ENCODE measurements at places on chromosomes 16 and 17. TPM values are rescaled to one million over a fixed set of nuclear protein-coding genes. Genes with fewer than 3 reads are reported as not detected.

Gene OMG
- polyA plus RNA-seq: 0.27 TPM

Gene FBXW10
- 0.13 TPM for polyA plus RNA-seq

Gene PDILT
- polyA plus RNA-seq: not detected

GRCh38 chr16:75578212-75578611 lies 12.0 kb downstream of the GABARAPL2 start:
- no peak for DNase-seq

- no peak for DNase-seq
These were observed at the start of gene CHRNB1 for GRCh38 chr17:7444682-7445618. TSS of gene CHRNB1 (plus strand) at chr17:7445061. CDS start at chr17:7445128, 67 bp downstream.

DNA sequence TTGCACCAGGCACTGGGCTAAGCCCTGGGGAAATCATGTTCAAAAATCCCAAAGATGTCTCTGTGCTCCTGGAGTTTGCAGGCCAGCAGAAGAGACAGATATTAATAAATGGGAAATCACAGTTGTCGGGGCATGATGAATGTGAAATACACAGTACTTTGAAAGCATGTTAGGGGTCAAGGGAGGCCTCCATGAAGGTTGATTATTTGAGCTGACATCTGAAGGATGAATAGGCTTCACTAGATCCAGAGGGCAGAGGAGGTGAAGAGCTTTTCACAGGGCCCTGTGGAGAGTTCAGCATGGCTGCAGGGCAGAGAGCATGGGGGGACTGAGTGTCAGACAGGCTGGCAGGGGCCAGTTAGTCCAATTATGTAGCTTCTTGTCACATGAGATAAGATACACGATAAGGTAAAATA lies 2.6 kb downstream of the ANKRD40CL start:
- no peak for DNase-seq
